ENCODE measurements at places on chromosomes 6 and 20.

- no peak for DNase-seq
These were observed 256.8 kb downstream of the CDKAL1 start for GRCh38 chr6:20791074-20791473.

- DNase-seq: no peak
These were observed 134.5 kb upstream of the PLCB4 start for GRCh38 chr20:8934362-8934761.

DNA sequence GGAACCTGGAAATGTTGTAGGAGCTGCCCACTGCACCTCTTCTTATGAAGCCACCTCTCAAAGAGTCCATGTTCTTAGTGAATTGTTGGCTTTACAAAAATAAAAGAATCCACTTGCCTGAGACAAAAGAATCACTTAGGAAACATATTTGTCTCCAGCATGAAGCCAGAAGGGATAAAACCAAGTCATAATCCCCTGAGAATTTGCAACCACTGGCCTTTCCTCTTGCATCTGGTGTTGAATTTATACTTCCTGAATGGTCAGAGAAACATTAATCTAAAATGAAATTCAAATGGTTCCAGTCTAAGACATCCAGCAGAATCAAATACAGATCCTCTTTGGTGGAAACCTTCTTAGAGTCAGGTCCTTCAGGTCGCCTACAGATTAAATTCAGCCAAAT, 192.5 kb upstream of the ECI2 start:
- DNase-seq: no peak

DNA sequence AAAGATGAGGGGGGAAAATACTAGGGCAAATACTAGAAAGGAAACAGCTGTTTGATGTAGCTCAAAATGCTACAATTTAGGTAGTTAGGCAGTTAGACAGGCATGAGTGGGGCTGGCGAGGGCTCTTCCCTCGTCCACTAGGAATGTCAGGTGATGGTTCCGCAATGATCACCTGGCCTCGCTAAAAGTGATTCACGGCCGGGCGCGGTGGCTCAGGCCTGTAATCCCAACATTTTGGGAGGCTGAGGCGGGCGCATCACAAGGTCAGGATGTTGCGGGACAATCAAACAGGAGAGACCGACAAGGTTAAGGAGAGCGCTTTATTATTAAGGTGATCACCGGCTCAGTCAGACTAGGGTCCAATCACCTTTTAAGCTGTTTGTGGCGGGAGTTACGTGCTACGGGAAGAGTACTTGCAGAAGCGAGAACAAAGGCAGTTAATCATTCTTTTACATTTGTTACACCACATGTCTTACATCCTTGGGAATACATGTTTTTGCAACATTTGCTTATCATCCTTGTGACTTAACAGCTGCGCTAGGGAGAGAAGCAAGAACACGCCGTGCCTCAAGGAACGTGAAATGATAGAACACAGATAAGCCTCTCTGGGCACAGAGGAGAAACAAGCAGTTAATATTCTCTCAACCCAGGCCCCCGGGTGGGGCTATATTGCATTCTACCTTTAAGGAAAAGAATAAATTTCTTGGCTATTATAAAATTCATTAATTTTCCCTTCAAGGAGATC, 1025.4 kb downstream of the EYS start:
- DNase-seq: no peak

GRCh38 chr6:28125401-28125800, 992 bp downstream of the ZSCAN16 start:
- no peak for DNase-seq

DNA sequence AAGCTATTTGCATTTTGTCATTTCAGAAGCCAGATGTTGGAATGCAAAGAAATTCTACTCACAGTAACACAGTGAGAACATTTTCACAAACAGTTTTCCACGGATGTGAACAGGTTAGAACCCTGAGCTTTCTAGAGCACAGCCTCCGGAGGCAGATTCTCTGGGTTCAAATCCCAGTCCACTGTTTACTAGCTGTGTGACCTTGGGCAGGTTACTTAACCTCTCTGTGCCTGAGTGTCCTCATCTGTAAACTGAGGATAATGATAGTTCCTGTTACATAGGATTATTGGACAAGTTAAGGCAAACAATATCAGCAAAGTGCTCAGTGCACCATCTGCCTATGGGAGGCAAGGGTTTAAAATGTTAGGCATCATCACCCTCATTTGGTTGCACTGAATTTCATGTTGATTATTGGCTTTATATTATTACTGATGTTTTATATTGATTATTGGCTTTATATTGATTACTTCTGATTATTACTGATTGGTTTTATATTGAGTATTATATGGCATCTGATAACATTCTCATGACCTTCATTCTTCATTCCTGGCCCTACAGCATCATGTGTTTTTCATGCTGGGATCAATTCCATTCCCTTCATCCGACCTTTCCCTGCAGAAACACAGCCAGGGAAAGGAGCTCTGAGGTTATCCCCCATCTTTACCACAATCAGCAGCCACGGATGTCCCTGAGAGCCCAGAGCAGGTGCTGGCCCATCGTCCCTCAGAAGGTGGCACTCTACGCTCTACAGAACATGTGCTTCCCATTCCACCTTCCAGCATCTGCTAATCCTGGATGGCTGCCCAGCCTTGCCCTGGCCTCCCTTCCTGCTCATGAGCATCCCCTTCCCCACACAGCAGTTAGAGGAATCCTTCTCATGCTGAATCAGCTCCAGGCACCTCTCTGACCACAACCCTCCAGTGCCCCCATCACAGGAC, 283.1 kb downstream of the PREX1 start:
- no peak for DNase-seq

- no peak for DNase-seq
These were observed 25.8 kb downstream of the BHLHE23 start for GRCh38 chr20:62980970-62981369.

DNA sequence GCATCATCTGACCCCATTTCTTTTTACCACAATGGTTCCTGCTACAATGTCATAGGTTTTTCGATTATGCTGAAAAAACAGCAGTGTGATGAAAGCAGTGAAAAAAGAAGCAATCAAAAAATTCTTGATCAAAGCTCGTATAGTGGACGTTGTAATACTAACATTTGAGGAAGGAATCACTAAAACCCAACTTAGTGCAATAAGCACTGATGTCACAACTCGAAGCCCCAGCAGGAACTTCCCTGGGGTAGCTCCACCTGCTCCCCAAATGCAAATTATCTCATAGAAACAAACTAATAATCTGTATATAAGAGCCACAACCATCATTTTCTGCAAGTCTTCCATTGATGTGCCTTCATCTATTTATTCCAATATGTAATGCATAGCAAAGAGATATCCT, 285.6 kb upstream of the SGK1 start:
- DNase-seq: no peak

- DNase-seq: no peak
These were observed 62.4 kb upstream of the QKI start for GRCh38 chr6:163352011-163352685.

- no peak for DNase-seq
These were observed 7.7 kb upstream of the ZBTB24 start for GRCh38 chr6:109490713-109491112.

- DNase-seq: peak; percentile 15
These were observed 108.2 kb upstream of the GMDS start for GRCh38 chr6:2353412-2354137.

GRCh38 chr6:135905604-135906300, 54.3 kb downstream of the PDE7B start:
- no peak for DNase-seq

- no peak for DNase-seq
These were observed 82.7 kb downstream of the LYRM2 start for GRCh38 chr6:89555806-89556205.

DNA sequence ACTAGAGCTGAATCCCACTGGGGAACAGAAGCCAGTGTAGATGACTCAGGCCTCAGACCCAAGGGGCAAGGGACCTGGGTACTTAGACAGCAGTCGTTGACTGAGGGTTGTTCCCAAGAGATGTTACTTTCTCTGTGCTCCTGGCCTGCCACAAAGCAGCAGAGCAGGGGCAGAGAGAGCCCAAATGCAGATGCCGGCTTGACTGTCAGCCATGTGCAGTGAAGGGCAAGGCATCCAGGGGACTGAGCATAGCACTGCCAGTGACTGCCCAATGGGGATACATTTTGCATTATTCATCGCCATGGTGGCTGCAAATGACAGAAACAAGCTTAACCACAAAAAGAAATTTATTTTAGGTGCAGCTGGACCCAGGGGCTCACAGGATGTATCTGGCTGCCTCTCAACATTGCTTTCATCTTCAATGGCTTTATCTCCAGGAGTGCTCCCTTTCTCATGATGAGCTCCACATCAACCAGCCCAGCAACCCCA, 7.6 kb upstream of the TP53RK start:
- no peak for DNase-seq

- no peak for DNase-seq
These were observed 35.3 kb downstream of the MICA start for GRCh38 chr6:31438677-31439076.

- no peak for DNase-seq
These were observed 84.2 kb upstream of the ARG1 start for GRCh38 chr6:131488780-131489179.

DNA sequence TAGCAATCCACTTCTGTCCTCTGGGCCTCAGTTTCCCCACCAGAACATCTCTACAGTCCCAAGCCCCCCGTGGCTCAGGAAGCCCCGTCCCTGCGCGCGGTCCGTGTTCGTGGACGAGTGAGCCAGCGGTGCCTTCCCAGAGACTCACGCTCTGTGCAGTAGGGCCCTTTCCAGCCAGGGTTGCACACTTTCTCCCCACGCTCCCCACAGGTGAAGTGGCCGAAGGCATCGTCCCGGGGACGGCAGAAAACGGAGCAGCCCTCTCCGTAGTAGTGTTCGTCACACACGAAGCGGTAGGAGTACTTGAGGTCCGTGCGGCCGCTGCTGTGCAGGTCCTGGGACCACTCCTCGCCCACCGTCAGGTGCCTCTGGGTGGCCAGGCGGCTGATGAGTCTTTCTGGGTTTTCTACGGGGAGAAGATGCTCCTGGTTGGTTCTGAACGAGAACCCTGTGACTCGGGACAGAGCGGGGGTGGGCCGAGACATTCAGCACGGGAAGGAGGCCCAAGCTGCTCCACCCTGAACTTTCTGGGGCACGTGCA, 2.7 kb downstream of the DLL1 start:
- no peak for DNase-seq

GRCh38 chr6:56026455-56027180, 151.2 kb upstream of the BMP5 start:
- no peak for DNase-seq

DNA sequence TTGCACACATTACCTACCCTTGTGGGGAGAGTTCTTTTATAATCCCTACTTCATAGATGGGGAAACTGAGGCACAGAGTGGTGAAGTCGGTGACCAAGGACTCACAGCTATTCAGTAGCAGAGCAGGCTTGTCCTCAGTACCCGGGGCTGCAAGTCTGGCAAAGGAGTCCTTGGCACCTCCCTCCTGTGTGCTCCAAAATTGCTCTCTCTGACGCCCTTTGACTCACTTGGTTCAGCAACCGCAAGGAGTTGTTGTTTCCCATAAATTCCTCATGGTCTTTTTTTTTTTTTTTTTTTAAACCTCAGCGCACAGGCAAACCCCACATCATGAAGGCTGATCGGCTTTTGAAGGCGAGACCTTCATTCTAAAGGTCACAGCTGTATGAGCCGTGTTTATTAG, 143.2 kb downstream of the CEBPB start:
- DNase-seq: peak; percentile 94

Data from retinal pigment epithelial cell (primary cell).